ENCODE measurements at places on chromosomes 11 and 22.
A peak's percentile ranks its signal among the peaks of the same experiment; 100 is the strongest.

GRCh38 chr11:10659339-10660216 lies 34.0 kb downstream of the IRAG1 start:
- peak; percentile 29 for DNase-seq

DNA sequence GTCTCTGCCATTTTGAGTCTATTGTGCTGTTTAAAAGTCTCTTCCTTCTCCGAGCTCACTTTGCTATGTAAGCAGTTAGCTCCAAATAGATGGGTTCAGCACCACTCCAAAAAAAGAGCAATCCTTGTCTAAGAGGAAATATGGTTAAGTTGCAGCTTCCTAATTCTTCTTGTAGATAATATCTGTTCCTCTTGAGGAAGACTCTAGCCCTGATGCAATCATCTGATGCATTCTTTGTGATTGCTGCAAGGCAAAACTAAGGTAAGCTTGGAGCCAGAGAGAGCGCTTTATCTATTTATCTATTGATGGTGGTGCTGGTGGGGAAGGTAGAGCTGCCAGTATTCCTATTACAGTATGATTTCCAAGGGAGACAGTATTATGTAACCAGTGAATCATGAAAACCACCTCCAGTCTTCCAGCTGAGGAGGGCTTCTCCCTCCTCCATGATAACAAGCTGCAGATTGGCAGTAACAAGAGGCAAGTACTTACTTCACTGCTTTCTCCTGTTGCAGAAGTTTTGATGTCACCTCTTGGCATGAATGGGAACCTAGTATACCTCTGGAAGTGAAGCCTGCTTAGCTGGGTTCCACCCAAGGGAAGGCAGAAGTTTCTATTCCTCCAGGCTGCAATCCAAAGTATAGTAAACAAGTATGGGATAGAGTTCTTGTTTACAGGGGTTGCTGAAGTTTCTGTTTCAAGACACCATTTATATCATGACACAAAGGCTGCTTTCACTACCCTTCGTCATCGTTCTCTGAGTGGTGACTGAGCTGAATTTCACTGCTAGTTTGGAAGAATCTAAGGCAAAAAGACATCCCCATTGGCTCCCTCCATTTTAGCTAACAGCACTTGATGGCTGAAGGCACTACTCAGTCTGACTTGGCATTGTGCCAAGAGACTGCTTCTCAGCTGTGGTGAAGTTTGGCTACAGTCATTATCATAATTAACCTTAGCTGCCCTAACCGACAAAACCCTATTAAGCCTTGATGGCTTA lies 49.7 kb downstream of the FDX1 start:
- DNase-seq = no peak

GRCh38 chr11:80846979-80847378 lies 1406.1 kb upstream of the TENM4 start:
- DNase-seq = no peak

DNA sequence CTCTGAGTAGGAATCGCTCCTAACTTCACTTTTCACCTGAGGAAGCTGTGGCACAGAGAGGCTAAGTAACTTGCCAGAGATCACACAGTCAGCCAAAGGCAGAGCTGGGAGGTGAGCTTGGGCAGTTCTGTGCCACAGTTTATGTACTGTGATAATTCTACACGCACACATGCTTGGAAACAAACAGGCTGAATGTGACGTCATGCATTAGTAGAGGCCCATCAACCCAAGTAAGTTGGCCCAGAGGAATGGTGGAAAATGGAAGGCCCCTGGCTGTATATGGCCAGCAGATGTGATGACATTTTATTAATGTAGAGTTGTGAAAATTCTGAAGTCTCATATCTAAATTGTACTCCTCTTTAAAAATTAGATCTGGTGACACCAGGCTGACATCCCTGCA lies 394.0 kb downstream of the MIAT start:
- DNase-seq = no peak

All from GDM1 (cell line).